AG04449 (cell line): ENCODE measurements at places on chromosomes 5 and 9.

DNA sequence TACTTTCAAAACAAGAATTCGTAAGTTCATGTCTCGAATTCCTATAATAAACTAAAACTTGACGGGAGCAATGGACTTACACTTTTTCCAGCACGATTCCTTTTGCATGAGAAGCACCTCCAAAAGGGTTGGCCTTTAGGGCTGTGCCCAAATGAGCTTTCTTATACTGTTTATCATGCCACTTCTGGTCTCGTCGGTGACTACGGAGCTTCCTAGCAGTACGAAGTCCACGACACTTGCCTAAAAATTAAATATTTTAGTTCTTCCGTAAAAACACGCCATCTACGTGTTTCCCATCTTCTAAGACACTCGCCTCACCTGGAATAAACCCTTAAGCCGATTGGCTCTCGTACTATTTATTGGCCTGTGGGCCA is 554 bp downstream of the RPS23 start:
- no peak for DNase-seq

DNA sequence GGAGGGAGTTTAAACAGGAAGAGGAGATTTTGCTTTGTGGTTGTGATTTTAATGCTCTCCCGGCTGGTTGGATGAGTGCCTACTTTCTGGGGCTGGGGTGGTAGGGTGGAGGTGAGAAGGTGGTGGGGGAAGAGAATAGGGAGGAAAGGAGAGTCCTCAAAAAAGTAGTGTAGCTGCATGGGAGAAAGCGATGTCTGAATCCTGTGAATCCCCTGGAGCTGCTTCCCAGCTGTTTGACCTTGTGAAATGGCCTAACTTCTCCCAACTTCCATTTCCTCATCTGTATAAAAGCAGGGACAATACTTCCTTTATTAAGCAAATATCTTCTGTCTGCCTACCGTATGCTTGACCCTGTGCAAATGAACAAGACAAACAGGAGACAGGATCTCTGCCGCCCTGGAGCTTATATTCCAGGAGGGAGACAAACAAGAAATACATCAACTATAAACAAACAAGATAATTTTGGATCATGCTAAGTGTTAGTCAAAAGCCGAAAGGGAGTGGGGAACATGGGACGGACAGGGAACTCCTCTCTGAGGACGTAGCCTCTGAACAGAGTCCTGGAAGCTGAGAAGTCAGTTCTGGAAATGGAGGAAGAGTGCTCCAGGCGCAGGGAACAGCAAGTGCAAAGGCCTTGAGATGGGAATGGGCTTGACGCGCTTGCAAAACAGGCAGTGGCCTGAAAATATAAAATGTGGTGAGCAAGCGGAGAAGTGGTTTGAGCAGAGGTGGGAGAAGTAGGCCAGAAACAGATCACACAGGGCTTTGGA is 103.5 kb downstream of the SPRY4 start:
- DNase-seq, result no peak

GRCh38 chr5:93642526-93642925 is 59.5 kb downstream of the NR2F1 start:
- DNase-seq, result no peak

DNA sequence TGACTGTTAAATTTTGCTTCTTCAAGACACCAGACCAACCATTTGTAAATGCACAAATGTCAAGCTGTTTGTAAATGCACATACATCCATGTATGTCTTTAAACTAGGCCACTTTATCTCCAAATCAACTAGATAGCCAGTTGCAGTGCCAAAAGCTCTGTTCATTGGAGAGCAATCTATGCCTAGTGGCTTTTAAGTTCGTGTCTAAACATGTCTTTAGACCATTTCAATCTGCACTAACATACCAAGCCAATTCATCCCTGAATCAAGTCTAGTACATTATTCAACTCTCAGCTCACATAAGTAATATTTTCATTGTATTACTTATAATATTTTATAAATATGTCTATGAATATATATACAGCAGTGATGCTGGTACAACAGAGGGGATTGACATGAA is 985.9 kb downstream of the CDH18 start:
- DNase-seq, result no peak

DNA sequence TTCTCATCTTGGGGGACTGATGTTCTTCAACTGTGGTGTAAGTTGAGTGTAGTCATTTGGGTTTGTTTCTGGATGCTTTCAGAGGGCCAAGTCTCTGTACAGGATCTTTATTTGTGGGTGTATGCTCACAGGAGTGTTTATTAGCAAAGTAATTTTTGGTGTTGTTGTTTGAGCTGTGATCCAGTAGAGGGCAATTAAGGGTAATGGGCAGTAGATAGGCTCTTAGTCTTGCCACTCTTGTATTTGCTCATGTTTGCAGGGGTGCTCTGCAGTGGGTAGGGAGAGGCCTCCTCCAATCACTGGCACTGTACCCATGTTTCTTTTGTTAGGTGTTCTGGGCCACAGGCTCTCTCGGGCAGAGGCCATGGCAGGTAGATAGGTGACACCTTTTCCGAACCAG is 45.9 kb upstream of the ITGA2 start:
- DNase-seq, result no peak

- DNase-seq, result no peak
Observed at GRCh38 chr5:113572716-113573115, 59.2 kb downstream of the YTHDC2 start.

- no peak for DNase-seq
Observed at GRCh38 chr9:35140093-35140492, 21.7 kb upstream of the UNC13B start.

DNA sequence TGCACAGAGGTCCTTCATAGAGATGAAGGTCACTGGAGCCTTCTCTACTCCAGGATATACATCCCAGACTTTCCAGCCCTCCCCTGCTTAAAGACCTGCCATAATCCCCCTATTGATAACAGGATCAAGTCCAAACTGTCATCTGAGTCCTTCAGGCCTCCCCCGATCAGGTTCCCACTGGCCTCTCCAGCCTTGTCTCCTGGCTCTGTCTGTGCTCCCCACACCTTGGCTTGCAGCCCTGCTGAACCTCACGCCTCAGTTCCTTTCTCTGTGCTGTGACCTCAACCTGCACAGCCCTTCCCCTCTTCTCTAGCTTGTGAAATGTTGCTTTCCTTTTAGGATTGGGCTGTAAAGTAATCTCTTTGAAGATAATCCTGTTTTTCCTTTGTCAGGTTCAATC is 2.5 kb upstream of the HRH2 start:
- no peak for DNase-seq

DNA sequence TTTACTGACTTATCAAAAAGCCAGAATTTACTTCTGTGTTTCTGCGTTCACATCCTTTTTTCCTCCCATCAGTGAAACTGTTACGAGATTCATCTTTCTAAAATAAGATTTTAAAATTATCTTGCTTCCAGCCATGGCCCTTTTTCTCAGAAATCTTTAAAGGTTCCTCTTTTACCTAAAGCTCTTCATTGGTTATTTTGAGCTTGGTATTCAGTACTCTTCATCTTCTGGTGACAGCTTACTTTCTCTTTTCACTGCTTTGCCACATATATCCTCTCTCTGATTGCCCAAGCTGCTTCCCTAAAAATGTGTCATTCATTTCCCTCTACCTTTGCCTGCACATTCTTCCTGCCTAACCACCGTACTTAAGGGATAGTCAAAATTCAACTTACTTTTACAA is 32.3 kb downstream of the TGFBR1 start:
- DNase-seq, result no peak

DNA sequence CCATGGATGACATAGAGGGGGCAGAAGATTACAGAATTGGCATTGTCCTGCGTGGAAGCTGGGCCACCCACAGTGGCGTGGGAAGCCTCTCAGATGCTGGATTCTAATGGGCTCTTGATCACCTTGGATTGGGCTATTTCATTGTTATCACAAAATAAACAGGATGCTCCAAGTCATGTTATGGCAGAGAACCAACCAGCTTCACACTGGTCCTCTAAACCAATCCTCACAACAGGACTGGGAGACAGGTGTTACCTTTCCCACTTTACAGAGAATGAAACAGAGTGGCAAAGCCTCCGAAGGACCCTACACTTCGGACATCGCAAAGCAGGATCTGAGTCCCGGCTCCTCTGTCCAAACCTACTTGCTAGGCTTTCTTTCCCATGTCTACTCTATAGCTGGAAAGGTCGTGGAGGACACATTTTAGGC is 455 bp upstream of the SMIM3 start:
- no peak for DNase-seq

GRCh38 chr5:1668141-1668721 is 131.4 kb downstream of the MRPL36 start:
- no peak for DNase-seq

GRCh38 chr5:58066076-58066475 is 393.8 kb downstream of the PLK2 start:
- no peak for DNase-seq

- DNase-seq, result no peak
Observed at GRCh38 chr9:83138422-83139135, 75.6 kb upstream of the RASEF start.

- no peak for DNase-seq
Observed at GRCh38 chr9:33025572-33026342, 684 bp downstream of the DNAJA1 start.

DNA sequence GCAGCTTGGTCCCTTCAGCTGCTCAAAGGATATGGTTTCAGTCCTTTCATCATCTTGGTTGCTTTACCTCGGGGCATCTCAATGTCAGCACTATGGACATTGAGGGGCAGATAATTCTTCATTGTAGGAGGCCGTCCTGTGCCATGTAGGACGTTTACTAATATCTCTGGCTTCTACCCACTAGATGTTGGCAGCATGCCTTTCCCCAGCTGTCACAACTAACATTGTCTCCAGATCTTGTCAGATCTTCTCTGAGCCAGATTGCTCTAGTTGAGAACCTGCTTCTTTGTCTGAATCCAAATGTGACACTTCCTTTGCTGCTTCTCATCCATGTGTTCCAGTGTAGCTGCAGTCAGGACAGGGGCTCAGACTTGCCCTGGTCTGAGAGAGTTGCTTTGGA is 10.3 kb downstream of the PTPA start:
- no peak for DNase-seq

DNA sequence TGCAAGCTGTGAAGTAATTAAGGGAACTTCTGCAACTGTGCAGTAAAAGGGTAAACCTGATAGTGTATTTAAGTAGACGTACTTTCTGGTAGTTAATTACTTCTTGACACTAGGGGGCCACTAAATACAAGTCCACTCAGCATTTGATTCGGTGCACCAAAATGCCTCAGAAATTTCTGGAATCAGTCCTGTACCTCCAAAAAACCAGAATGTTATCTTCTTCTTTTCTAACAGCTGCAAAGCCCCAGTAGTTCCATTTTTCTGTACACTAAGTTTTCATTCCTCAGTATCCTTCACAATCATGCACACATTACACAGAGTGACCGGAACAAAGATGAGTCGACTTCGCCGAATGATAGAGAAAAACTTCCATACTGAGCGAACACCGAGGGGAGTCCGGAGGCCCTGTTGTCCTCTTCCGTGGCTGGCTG is 484 bp downstream of the GFM2 start:
- DNase-seq, result no peak

DNA sequence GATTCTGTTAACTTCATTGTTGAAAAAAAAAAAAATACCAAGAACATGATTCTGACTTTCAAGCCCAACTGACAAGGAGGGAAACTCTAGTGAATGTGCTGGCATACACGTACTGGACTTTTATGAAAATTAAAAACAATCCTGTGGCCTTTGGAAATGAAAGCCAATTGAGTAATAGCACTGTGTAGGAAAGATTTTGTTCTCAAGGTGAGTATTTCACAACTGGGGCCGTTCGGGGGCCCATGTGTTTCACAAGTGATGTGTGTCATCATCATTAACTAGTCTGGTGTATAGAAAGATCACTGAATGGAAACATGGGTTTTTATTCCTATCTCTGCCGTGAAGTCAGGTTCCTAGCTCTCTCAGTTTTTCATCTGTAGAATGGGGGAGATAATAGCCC is 605.0 kb upstream of the CLINT1 start:
- DNase-seq, result no peak
